PC-3 (cell line): ENCODE measurements at places on chromosomes 7 and 10. TPM values are rescaled to one million over a fixed set of nuclear protein-coding genes. Genes with fewer than 3 reads are reported as not detected.

DNA sequence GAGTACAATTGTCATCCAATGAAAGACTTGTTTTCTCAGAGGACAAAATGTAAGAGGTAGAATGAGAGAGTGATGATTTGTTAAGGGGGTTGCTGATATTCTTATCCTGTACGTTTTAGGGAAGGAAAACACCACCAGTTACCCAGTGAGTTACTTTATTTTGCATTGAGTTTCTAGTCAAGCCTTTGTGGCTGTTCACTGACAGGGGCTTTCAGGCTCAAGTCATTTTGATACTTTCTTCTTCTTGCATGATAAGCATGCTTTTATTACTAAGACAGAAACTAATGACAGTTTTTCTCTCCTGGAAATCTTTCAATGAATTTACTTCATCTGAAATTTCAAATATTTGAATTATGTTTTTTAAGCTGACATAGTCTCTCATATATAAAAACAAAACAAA, 710.2 kb upstream of the POM121L12 start:
- DNase-seq, result no peak

DNA sequence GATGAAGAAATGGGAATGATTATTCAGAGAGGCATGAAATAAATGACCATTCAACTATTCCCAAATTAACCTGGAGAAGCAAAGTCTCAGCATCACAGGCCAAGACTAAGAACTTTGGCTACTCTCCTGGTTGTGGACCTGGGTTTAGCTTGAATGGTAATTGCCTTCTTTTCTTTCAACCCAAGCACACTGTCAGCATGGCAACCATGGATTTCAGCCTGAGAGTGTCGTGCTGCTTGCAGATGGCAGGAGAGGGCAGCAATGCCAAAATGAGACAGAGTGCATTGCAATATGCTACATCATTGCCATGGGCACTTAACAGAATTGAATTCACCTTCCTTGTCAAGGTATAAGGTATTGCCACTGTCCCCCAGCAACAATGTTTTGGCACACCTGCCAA, 767.2 kb downstream of the REEP3 start:
- DNase-seq, result no peak

DNA sequence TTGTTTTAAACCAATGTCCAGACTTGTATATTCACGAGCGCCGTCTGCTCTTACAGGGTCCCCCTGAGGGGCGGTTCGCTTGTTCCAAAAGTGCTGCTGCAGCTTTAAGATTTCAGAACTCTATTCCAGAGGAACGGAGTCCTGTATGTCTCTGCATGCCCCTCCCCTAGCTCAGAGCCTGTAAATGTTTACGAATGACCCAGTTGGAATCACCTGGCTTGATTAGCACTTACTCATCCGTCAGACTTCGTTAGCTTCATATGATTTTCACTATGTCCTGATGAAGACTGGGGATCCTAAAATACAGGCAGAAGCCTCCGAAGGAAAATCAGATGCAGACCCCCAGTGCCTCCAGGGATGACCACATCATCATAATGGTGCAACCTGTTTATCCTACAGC, 4.5 kb upstream of the CHST15 start:
- no peak for DNase-seq

DNA sequence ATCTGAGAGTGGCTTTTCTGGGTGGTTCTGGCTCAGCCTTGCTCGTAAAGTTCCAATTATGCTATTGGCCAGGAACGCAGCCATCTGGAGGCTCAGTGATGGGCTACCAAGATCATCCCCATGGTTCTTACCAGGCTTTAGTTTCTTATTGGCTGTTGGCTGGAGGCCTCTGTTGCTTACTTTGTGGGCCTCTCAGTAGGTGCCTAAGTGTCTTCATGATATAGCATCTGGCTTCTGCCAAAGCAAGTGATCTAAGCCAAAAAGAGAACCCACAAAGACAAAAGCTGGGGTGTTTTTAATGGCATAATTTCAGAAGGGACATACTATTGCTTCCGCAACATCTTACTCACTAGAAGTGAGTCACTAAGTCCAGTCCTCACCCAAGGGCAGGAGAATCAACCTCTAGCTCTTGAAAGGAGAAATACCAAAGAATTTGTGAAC, 132.0 kb upstream of the MDFIC start:
- DNase-seq, result peak; percentile 68

GRCh38 chr10:93807371-93807770, 49.6 kb downstream of the LGI1 start:
- no peak for DNase-seq

DNA sequence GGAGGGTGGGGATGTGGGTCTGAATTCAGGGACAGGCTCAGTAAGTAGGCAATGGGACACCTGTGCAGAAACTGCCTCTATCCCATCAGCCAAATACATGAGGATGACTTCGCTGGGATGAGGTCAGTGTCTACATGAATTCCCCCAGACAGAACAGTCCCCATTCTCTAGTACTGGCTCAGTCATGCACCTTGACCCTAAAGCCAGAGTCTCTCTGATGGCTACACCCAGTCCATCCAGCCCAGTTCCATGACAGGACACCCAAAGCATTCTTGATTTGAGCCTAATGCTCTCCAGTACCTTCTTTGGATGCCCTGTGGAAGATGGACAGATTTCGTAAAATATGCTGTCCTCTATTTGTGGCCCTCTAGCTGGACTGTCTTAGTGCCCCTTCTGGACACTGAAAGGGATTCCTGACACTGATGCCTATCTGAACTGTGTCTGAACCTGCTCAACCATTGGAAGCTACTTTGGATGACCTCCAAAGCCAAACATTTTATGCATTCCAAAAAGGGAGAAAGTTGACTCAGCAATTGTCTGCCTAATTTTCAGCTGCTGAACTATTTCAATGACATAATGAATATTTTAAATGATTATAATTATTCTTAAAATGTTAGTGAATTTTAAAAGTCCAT, 14.6 kb downstream of the SFRP4 start:
- DNase-seq, result peak; percentile 73

DNA sequence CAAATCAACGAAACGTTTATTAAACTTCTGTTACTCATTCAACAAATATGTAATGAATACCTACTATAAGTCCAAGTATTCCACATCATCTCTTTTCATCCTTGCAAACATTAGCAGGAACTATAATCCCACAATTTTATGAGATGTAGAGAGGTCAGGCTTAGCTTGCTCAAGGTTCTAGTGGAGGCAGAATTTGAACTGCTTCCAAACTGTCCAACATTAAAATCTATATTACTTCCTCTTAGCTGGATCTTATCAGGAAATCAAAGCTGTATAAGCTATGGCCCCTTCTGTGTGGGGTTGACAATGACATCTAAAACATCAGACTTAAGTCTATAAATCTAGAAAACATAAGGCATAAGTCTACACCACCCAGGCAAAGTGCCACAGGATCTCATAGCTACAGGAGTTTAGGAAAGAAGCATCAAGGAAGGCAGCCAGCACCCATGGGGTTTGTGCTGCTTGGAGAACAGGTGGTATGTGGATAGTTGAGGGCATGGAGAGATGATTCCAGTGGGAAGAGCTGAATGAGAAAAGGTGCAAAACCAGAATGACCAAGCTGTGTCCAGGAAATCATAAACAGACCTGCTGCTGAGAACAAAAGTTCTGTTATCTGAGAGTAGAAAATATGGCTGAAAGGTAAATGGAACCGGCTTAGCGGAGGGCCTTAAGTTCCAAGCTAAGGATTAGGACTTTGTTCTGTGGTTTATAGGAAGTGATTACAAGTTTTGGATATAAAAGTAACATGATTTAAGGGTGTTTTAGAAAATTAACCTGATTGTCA, 34.5 kb downstream of the PAPSS2 start:
- peak; percentile 91 for DNase-seq

DNA sequence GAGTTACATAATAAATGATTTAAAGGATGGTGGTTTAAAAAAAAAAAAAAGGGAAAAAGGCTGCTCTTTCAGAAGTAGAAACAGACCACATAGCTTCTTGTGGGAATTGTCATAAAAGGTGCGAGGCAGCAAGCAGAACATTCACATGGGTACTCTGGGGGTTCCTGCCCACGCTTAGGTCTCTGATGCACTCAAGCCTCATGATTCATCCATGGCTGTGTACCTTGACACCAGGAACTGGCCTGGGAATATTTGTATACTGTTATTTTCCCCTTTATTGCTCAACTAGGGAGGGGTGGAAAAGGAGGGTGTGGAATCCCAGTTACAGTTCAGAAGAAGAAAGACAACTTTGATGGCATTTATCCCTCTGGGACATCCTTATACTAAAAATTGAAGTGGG, 4.0 kb downstream of the PON2 start:
- DNase-seq, result peak; percentile 51

DNA sequence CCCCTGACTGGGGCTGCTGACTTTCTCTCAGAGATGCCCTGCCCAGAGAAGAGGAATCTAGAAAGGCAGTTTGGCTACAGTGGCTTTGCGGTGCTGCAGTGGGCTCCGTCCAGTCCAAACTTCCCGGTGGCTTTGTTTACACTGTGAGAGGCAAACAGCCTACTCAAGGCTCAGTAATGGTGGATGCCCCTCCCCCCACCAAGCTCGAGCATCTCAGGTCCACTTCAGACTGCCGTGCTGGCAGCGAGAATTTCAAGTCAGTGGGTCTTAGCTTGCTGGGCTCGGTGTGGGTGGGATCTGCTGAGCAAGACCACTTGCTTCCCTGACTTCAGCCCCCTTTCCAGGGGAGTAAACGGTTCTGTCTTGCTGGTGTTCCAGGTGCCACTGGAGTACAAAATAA, 734.5 kb upstream of the LRRN3 start:
- DNase-seq, result no peak

DNA sequence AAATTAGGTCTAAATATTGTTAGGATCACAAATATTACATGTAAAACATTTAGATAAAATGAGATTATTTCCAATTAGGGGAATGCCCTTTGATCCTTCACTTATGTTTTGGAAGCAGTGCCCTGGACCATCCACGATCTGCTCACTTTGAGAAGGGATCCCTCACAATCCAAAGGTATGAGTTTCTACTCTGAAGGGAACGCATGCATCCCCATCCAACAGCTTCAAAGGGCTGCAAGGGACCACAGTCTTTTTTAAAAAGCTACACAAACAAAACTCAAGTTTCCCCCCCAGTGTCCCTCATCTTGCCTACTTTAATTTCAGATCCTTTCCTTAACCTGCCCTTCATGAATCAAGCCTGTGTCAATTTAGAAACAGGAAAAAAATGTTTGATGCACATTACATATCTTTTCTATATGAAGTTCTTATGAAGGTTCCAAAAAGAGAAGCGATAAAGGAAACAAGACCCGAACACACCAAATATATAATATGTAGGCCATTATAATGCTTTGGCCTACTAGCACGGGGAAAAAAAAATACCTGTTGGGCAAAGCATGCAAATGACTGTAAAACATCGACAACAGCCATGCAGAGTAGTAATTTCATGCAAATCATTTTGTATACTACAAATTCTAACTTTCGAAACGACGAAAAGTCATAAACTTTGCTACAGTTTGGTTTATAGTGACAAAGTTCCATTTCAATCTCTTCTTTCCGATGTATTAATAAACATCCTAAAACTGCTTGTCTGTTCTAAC, 2.0 kb downstream of the EIF3A start:
- DNase-seq, result no peak

- no peak for DNase-seq
Measured at GRCh38 chr10:91108820-91109219, 111.6 kb upstream of the PCGF5 start.

- no peak for DNase-seq
Measured at GRCh38 chr10:17407047-17407446, 47.3 kb downstream of the ST8SIA6 start.

- DNase-seq, result peak; percentile 65
Measured at GRCh38 chr7:116249969-116250553, 39.7 kb downstream of the TES start.

DNA sequence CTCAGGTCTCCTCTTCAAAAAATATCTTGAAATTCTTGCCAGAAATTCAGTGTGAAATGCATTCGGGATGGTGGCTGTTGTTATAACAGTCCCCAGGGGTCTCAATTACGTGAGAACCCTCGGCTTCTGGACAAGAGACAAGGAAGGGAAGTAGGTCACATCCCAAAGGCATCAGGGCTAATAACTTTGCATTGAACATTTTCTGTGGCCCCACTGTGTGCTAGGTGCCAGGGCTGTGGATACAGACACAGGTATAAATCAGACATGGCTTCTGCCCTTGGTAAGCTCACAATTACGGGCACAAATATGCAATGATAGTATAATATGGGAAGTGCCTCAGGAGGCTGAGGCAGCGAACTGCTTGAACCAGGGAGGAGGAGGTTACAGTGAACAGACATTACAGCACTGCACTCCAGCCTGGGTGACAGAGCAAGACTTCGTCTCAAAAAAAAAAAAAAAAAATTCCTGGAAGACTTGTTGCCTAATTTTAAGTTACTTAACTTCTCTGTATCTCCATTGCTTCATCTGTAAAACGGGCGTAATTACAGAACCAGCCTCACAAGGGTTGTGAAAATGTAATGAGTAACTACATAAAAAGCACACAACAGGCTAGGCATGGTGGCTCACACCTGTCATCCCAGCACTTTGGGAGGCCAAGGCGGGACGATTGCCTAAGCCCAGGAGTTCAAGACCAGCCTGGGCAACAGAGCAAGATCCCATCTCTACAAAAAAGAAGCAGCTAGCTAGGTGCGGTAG, 2.5 kb upstream of the RHBDD2 start:
- DNase-seq, result no peak

DNA sequence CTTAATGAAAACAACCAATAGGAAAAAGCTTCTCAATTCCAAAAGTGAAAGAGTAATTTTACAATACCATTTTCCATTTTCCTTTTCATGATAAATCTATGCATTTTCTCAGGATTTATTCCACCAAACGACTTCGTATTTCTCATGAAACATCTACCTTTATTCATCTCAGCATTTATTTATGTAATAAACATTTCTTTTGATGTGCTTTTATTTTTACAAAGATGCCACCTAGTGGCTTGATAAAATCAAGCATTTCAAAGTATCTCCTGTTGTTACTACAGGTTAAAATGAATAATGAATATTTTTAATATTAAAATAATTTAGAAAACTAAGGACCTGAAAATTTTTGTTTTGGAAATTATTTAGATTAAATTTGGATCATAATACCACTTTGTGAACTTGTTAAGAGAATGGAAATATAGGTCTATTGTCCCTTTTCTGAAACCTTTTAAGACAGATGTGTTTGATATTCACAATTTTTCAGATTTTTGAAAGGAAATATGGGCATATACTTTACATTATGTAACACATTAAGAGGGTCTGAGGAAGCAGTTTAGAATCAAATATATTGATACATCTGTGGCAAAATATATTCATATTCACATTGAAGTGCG, 2.7 kb upstream of the IQUB start:
- peak; percentile 55 for DNase-seq

DNA sequence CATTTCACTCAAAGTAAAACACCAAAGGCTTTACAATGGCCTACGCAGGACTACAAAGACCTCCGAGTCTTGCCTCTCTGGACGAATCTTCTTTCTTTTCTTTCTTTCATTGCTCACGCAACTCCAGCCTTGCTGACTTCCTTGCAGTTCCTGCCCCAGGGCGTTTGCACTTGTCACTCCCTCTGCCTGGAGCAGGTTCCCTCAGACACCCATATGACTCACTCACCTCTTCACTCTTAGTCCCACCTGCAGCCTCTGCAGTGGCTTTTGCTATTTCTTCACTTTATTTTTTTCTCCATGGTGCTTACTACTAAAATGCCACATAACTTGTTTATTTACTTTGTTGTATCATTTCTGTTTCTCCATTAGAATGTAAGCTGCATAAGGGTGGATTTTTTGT, 33.1 kb downstream of the GHRHR start:
- DNase-seq, result peak; percentile 25

Gene OR2A1
- total RNA-seq, result 0.40 TPM in 1 of 2 replicates, not detected in the other

Gene COL17A1
- total RNA-seq, result 1.2 and 1.6 TPM in 2 replicates

Gene MLXIPL
- total RNA-seq, result 4.7 and 6.9 TPM in 2 replicates

Gene EIF3B
- total RNA-seq, result 289 and 377 TPM in 2 replicates

Gene PCDH15
- not detected in 2 replicates for total RNA-seq

Gene NOS3
- 0.66 and 2.5 TPM in 2 replicates for total RNA-seq
